CD4-positive, alpha-beta T cell treated with Interleukin-15 for 1 hour (primary cell): ENCODE measurements at places on chromosomes 2 and 18.

DNA sequence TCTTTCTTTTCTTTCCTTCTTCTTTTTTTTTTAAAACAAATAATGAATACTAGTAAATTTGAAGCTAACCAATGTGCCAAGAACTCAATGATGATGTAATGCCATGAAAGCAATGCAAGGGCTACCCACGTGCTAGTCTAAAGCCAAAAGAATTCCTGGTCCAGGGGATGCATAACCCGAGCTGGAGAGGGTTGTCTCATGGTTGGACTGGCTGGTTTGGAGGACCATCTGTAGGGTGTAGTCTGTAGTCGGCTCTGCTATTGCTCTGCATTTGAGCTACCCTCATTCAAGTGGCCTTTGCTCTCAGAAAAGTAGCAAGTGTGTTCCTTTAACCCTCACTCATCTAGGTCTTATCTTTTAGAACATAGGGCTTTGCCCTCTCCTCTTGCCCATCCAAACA, 469.6 kb upstream of the CELF4 start:
- no peak for DNase-seq

DNA sequence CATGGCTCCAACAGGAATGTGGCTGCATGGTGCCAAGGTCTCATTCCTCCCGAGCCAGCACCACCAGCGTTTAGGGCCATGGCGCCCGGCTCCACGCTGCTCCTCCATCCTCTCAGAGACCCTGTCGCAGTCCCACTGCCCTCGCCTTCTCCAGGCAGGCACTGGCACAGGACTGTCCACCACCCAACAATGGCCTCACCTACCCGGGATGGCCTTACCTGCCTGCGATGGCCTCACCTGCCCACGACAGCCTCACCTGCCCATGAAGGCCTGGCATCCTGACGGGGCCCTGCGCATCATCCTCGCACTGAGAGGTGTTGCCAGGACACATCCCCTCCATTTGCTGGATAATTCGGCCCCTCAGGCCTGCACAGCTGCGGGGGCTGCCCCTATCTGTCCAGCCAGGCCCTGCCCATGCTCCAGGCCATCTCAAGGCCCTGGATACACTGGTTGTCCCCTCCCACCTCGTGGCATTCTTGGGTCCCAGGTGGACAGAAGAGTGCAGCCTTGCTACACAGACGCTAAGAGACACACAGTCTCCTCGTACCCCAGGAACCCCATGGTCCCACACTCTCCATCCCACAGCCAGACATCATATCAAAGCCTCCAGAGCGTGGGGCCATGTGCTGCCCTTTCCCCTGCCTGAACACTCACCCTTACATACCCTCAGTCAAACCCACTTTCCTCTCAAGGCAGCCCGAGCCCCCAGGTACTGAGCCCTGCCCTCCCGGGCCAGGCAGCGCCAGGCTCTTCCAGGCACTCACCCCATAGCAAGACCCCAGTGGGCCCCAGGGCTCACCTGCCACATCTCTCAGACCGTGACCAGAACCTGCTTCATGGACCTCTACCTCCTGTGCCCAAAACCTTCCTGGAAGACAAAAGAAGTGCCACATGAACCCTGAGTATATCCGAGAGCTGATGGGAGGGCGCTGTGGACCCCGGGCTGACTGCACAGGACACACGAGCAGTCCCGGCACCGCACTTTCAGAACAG, 268.6 kb downstream of the EIPR1 start:
- DNase-seq = no peak

DNA sequence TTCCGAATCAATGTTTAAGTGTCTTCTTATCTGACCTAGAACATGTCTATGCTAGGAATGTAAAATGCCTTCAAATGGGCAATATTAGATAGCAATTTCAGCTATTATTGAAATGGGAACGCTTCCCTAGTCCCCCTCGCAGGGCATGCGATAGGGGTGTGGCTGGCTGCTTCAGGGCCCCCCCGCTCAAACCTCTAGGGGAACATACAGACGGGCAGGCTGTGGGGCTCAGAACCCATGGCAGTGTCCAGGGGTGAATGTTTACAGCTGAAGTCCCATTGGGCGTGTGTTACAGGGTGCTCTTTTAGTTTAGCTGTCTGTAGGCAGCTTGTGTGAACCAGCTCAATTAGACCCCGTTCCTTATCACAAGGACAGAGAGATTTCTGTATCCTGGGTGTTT, 315.9 kb downstream of the DSEL start:
- no peak for DNase-seq

DNA sequence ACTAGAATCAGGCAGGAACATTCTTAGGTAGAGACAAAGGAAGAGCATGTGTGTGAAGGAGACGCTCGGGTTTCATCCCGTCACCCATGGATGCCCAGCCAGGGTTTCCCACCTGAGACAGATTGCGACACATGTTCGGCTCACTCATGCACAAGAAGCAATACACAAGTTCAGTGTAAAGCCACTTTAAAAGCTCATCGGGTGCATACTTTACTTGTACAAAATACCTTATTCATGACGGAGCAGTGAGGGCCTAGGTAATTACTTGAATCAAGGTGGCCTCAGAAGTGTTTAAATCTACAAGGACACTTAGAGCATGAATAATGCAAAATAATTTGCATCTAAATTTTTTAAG, 42.0 kb downstream of the ZEB2 start:
- DNase-seq = no peak

- DNase-seq = no peak
Measured at GRCh38 chr2:168032091-168032490, 215.3 kb downstream of the STK39 start.

- DNase-seq = no peak
Measured at GRCh38 chr2:241843321-241844065, 15.2 kb downstream of the PDCD1 start.

DNA sequence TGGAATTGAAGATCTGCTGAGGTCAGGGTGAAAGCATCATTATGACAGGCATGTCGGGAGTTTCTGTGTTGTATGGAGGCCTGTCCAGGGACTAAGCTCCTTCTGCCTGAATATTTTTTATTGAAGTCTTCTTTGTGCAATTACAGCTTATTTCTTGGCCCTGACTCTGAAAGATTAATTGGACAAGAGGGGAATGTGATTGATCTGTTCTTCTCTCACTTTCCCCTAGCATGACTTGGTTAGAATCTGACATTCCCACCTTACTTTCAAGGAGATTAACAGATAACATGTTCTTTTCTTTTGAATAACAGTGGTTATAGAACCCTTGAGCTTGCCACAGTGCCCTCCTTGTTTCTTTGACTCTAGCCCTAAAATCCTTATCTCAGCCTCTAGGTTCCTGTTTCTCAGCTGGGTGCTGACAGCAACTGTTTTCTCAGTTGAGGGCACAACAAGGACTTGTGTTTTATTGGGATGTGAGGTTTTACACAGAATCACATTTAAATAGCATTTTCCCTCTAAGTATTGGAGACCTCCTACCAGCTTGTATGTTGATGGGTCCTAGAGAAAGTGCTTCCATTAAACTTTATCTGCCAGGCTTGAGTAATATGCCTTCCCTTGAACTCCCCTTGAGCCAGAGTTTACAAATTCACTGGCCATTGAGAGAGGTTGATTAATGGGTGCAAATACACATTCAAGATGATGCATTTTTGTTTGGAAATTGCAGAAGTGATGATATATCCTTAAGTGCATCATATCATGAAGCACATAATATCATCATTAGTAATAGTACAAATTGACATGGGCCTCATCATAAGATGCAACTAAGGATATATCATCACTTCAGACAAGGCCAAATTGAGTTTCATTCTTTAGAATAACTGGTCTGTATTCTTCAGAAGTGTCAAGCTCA, 12.5 kb downstream of the TTLL4 start:
- DNase-seq = no peak

- DNase-seq = no peak
Measured at GRCh38 chr2:207505728-207506127, 24.0 kb upstream of the CREB1 start.

GRCh38 chr2:241821460-241822263, 12.7 kb downstream of the NEU4 start:
- DNase-seq = no peak

- no peak for DNase-seq
Measured at GRCh38 chr2:3280683-3281520, 96.7 kb downstream of the EIPR1 start.

DNA sequence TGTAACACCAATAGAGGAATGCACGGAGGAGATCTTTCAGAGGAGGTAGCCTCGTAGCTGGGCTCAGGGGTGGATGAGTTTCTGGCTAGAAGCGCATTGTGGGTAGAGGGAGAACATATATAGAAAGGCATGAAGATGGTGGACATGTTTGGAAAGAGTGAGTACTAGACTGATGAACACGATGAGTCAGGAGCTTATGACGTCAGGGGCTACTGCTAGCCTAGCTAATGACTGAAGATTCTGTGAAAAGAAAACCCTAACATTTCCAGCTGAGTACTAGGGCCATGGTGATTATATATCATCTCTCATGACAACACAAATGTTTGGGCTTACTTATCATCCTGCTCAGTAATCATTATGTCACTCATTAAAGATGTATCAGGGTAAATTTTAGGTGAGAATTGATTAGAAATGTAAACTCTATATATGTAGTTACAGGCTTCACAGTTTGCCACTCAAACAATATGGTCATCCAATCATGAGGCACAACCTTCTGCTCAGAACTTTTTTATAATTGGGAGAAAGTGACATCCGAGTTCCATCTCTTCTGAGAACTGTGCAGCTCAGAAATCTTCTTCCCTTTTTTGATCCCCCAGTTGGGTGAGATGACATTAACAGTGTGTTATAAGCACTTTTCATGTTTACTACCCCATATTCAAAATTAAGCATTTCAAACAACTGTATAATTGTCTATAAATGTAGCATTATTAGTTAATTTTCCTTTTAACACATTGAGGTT, 22.2 kb upstream of the IL1RN start:
- DNase-seq = peak; percentile 25

DNA sequence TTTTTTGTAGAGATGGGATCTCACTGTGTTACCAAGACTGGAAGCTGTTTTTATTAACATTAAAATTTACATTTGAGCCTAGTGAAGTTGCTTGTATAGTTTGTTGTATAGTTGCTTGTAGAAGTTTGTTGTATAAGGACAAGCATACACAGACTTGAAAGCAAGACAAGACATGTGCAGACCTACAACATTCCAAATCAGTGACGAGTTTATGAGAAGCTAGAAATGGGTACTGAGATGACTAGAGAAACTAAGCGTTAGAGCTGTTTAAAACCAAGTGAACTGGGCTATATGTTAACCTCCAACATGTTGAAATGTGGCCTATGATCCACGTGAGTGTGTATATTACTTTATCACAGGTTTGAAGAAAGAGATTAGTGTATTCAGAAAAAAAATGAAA, 39.1 kb downstream of the ABCB11 start:
- no peak for DNase-seq

DNA sequence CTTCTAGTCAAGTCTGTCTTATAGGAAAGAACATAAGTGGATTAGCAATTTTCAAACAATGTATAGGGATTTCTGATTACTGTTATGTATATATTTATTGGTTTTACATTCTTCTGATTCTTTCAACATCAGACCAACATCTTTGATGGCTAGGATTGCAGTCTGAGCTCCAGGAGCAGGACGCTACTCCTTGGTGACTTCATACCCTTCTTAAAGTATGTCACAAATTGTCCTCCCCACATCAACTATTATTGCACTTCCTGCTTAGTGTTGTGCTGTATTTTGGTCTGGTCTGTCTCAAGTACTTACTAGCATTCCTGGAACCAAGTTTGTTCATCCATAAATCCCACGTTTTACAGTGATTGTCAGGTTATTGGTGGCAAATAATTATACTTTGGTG, 49.0 kb downstream of the MAP2 start:
- no peak for DNase-seq

GRCh38 chr2:181861379-181861778, 30.2 kb upstream of the ITPRID2 start:
- no peak for DNase-seq

- DNase-seq = no peak
Measured at GRCh38 chr2:181471783-181472182, 14.6 kb downstream of the ITGA4 start.

GRCh38 chr18:58336605-58337004, 292.3 kb downstream of the ALPK2 start:
- no peak for DNase-seq
